ENCODE measurements at places on chromosomes 13 and 19.

- DNase-seq: no peak
These were observed 52.8 kb downstream of the ZNF823 start for GRCh38 chr19:11685676-11686650.

DNA sequence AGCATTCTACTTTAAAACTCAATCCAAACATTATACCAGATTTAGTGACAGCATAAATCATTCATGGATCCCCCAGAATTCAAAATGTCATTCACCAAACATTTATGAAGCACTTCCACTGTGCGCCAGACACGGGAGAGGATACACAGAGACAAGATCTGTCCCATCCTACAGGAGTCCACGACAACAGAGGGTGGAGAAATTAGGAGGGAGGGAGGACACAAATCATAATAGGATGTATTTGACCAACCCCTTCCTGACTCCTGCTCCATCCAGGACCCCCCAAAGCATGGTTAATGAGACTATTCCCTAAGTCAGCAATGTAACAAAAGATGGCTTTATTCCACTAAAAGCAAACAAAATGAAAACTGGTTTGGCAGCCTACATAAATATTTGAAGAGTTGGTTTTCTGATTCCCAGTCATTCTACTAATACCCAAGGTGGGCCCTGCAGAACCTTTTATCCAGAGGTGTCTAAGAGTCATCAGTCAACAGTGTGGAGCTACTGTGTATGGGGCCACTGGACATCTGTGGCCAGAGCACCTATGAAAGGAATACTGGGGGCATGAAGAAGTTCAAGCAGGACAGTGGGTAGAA lies 62.8 kb upstream of the DOCK9 start:
- no peak for DNase-seq

DNA sequence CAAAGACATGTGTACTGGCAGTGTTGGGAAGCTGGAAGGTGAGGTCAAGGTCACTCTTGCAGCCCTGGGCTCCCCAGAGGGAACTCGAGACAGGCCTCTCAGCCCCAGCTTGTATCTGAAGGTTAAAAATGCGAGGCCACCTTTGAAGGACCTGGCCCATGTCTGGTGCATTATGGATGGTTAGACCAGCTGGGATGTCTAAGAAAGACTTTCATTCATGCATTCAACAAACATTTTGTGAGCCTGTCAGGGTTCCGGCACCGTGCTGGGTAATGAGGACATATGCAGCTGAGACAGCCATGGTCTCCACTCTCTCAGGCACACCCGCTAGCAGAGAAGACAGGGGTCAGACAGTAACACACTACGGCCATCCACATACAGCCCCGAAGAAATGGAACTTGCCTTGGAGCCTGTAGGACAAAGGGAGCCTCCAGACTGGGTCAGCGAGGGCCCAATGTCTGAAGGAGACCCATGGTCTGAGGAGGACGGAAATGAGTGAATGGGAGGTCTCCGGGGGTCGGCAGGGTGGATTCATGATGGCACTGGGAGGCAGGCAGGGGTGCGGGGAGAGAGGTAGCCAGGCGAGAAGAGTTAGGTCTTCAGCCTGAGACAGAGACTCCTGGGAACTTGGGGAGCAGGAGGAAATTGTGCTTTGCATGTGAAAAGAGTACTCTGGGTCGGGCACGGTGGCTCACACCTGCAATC lies 19.0 kb downstream of the VSTM2B start:
- no peak for DNase-seq

DNA sequence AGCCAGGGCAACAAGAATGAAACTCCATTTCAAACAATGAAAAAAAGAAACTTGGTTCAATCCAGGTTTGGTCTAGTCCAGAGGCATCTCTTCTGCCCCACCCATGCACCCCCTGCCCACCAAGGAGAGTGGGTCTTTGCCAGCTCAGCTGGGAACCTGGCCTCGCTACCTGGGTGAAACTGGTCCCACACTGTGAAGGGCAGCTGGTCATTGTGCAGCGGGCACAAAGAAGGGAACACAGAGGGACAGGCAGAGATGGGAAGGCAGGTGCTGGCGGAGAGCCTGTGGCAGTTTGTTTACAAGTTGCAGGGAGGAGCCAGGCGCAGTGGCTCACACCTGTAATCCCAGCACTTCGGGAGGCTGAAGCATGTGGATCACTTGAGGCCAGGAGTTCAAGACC lies 50.2 kb downstream of the CPAMD8 start:
- DNase-seq: no peak

DNA sequence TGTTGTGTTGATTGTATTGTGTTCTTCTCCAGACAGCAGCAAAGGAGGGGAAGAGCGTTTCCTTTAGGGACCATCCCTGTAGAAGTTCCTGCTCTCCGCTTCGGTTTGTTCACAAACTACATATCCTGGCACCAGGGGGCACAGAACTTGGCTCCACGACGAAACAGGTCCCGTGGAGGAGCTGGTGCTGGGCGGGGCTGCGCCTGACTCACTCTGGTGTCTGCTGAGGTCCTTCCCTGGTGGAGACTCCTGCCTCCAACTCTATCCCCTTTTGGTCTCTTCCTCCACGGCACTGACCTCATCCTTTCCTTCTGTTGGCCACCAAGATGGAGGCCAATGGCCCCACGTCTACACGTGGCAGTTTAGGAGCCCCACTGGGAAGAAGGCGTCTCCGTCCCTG lies 14.7 kb downstream of the TMPRSS9 start:
- no peak for DNase-seq

GRCh38 chr19:1265615-1266128 lies 3.5 kb upstream of the CIRBP start:
- DNase-seq: no peak

- no peak for DNase-seq
These were observed 20.4 kb downstream of the MISP start for GRCh38 chr19:771332-771785.

DNA sequence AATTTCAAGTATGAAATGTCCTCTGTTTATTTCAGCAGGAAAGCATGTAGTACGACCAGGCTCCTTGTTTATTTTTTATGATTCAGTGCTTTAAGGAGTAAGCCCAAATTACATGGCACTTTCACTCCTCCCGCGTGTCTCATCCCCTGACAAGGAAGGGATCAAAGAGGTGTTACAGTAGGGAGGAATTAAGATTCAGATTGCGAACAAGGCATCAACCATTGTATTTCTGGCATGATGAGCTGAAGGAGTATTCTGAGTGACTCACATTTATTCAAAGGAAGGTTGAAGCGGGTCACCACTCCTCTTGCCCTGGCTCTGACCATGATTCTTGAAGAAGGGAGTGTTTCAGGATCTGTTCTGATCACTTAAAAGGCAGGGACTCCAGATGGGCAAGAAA lies 46.1 kb upstream of the CNMD start:
- DNase-seq: no peak

GRCh38 chr13:108322206-108322824 lies 52.8 kb downstream of the TNFSF13B start:
- DNase-seq: no peak

- no peak for DNase-seq
These were observed 40.3 kb downstream of the ZNF787 start for GRCh38 chr19:56080669-56081401.

GRCh38 chr13:46908501-46908900 lies 11.6 kb upstream of the HTR2A start:
- no peak for DNase-seq

- DNase-seq: no peak
These were observed 98.3 kb downstream of the SLC7A1 start for GRCh38 chr13:29497137-29497654.

DNA sequence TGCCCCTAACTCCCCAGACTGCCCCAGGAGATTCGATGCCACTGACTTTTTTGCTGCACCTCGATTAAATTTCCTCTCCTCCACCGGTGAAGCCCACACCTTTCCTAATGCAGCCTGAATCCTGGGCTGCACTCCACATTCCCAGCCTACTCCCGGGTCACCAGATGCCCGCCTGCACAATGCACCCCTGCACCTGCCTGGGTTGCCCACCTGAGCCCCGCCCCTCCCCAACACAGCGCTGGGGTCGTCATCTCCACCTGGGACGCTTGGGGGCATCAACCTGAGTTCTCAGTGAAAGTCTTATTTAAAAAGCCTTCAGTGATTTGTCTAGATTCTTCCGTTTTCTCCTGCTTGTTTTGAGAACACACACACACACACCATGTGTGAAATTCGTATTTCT lies 24.5 kb upstream of the DPP9 start:
- no peak for DNase-seq

DNA sequence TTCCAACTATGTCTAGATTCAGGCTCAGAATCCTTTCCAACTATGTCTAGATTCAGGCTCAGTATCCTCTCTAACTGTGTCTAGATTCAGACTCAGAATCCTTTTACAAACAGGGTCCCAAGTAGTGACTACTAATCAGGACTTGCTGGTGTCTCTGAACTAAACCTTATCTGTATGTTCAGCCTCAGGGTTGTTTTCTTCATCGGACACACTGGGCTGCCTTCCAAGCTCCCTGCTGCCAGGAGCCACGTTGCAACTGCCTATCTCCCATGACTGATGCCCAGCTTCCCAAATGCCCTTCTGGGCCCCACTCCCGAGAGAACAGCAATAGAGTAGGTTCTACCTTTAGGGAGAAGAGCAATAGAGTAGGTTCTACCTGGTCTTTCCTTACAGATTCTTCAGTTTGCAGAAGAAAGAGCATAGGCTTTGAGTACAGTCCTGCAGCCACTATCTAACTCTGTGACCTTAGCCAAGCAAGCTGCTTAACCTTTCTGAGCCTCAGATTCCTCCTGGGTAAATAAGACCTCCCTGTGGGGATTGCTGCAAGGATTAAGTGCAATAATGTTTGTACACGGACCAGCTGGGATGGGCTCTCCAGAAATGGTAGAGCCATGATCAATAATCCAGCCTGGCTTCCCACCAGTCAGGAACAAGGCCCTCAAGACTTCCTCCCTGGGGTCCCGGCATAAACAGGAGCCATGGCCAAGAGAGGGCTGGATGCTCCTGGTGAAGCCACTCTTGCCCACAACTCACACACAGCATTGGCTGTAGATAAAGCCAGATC lies 61.5 kb downstream of the ZIC5 start:
- DNase-seq: no peak

GRCh38 chr19:42368360-42368759 lies 21.7 kb downstream of the CNFN start:
- DNase-seq: no peak

DNA sequence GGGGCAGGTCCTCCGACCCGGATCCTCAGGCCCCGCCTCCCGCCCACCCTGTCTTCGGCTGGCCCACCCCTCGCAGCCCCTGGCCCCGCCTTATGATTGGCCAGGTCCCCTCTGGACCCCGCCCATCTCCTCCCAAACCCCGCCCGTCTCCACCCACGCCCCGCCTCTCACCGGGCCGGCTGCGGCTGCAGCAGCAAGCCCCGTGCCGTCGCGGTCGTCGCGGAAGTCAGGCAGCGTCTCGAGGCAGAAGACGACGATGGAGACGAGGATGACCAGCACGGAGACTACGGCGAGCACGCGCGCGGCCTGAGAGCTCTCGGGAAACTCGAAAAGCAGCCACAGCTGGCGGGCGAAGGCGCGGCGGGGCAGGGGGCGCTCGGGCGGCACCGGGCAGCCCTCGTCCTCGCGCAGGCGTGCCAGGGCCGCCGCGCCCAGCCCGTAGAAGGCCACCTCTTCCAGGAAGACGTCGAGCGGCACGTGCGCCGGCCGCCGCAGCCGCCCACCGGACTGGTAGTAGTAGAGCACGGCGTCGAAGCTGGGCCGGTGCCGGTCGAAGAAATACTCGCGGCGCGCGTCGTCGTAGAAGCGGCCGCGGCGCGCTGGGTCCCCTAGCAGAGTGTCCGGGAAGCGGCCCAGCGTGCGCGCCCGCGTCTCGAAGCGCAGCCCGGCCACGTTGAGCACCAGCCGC lies 495 bp downstream of the KCNA7 start:
- DNase-seq: no peak

DNA sequence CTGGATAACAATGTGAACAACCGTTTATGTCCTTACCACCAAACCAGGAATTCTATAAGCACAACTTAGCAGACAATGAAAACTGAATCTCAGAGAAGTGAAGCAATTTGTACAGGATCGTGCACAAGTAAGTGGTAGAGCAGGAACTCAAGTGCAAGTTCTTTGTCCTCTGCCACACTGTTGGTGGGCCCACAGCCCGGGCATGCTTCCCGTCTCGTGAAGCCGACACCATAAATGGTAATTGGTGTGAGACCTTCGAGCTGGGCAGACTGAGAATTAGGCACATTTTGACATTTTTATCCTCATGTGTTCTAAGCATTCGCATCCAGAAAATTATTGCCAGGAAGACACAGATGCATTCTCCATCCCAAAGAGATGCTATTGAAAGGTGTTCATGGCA lies 27.9 kb upstream of the FLT1 start:
- no peak for DNase-seq

DNA sequence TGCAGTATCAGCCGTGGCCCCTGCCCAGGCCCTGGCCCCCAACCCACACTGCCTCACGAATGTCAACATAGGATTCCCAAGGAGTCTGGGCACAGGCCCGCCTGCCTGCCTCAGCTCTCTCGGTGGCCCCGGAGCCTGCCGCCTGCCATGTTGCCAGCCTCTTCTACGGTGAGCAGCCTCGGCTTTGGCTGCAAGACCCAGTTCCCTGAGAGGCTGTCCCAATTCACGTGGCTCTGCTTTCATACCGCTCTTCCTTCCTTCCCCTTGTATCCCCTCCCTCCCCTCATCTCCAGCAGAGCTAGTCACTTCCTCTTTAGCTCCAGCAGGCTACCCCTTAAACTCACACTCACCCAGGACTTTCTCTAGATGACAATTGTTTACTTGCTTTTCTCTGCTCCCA lies 42.7 kb downstream of the SERP2 start:
- no peak for DNase-seq

DNA sequence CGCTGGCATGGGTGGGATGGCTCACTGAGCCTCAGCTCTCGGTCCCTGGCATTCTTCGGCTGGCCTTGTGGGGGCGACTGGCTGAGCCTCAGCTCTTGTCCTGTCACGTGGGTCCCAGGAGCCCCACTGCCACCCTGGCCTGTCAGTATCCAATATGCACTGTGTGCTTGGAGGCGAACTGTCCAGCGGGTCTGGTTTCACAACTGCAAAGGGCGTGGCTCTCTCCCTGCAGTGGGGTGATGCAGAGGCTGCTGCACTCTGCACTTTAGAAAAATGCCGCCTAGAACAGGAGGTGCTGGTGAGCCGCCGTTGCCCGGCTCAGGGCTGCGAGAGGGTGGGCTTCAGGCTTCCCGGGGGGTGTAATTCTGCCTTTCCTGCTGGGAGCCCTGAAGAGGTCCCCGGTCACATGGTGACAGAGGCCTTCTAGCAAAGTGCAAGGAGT lies 17.0 kb upstream of the TMEM255B start:
- DNase-seq: no peak

- no peak for DNase-seq
These were observed 20.0 kb downstream of the LAMP1 start for GRCh38 chr13:113317031-113317430.

DNA sequence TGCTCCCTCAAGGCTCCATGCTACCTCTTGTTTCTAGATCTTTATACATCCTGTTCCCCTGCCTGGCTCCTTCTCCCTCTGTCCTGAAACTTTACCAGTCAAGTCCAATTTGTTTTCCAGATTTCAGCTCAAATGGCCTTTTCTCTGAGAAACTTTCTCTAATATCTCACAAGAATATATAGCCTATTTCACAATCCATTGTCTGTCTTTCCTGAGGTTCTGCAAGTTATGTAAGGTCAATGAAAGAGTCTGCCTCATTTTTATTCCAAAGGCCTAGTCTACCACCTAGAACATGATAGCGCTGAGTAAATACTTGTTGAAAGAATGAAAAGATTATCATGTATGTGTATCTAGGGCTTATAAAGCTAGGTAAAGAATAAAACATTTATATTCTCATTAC lies 348.8 kb downstream of the SPRY2 start:
- no peak for DNase-seq

- peak; percentile 99 for DNase-seq
These were observed 8.6 kb downstream of the C19orf81 start for GRCh38 chr19:50657712-50658440.

GRCh38 chr13:78632996-78633395 lies 26.0 kb downstream of the OBI1 start:
- DNase-seq: no peak

- DNase-seq: no peak
These were observed 2.4 kb downstream of the PAK4 start for GRCh38 chr19:39127812-39128515.

All from cerebellar nuclear complex (tissue), 1 donor.